ENCODE measurements at places on chromosomes 11 and 22.

DNA sequence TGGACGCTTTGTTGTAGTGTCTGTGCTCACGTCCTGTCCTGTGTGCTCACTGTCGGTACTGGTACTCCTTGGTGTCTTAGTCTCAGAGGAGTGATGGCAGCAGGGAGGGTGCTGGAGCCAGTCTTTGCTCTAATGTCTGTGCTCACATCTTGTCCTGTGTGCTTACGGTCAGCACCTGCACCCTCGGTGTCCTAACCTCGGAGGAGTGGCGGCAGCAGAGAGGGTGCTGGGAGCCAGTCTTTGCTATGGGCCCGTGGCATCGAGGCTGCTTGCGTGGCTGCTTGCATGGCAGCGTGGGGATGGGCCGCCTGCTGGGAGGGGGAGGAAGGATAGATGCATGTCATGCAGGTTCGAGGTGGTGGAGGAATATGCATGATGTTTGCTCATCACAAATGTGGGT is 12.7 kb downstream of the IGHMBP2 start:
- no peak for DNase-seq

DNA sequence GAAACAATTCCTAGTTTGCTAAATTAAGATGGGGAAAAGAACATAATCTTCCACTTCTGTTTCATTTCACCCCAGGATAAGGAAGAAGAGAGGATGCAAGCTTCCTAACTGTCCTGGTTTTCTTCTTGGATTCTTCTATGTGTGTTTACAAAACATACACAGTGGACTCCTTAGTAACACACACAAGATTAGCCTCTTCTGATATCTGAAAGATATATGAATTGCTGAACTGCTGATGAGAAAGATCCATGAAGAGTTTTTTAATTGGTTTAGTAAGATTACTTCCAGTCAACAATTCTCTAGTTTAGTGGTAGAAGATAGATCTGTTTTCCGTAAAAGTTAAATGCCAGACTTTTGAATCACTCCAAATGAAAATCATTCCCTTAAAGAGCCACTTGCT is 86.8 kb downstream of the WT1 start:
- no peak for DNase-seq

DNA sequence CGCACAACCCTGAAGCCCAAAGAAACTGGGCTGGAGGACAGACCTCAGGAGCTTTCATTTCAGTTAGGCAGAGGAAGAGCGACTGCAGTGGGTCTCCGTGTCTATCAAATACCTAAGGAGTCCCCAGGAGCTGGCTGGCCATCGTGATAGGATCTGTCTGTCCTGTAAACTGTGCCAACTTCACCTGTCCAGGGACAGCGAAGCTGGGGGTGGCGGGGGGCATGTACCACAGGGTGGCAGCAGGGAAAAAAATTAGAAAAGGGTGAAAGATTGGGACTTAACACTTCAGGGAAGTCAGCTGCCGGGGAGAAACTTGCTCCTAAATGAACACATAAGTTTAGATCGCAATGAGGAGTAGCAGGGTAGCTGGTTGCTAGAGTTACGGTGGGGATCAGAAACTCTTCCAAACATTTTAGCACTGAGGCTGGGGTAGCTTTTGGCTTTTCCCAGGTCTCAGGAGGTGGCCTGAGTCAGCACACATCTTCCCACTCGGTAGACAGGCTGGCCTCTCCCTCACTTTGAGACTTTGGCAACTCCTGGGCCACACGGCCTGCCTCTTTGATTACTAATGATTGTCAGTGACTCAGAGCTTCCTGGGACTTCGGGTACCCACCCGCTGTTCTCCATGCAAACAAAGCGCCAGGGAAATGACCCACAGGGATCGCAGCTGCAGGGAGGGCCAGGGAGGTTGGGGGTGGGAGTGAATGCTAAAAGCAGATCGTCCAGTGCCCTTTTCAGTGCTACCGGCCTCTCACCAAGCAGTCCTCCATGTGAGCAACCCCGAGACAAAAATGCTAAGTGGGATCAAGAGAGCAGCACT is 2.9 kb upstream of the MTFP1 start:
- DNase-seq, result no peak

GRCh38 chr11:69014084-69014851 is 1.2 kb upstream of the MRGPRF start:
- DNase-seq, result no peak

- DNase-seq, result no peak
Observed at GRCh38 chr11:27212248-27212780, 150.7 kb downstream of the CCDC34 start.

- no peak for DNase-seq
Observed at GRCh38 chr11:1207401-1208143, 15.3 kb upstream of the MUC5B start.

DNA sequence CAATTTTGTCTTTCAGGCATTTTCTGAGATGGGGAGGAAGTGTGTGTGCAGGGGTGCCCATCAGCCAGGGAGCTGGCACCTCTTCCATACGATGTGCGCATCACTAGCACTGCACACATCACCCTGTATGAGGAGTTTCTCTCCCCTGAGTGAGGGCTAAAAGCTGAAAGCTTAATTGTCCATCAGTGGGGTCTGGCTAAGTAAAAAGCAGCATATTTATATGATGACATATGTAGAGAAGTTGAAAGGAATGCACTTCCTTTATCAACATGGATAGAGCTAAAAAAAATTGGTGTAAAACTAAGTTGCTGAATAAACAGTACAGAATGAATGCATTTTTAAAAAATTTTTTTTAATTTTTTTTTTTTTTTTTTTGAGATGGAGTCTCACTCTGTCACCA is 4.0 kb downstream of the VSTM5 start:
- no peak for DNase-seq

- no peak for DNase-seq
Observed at GRCh38 chr22:28444659-28445058, 235.0 kb downstream of the TTC28 start.

GRCh38 chr11:47248304-47248663 is 330 bp downstream of the ACP2 start:
- no peak for DNase-seq

GRCh38 chr11:134030853-134031252 is 38.0 kb upstream of the JAM3 start:
- DNase-seq, result no peak

- no peak for DNase-seq
Observed at GRCh38 chr11:41996533-41996932, 537.1 kb upstream of the LRRC4C start.

DNA sequence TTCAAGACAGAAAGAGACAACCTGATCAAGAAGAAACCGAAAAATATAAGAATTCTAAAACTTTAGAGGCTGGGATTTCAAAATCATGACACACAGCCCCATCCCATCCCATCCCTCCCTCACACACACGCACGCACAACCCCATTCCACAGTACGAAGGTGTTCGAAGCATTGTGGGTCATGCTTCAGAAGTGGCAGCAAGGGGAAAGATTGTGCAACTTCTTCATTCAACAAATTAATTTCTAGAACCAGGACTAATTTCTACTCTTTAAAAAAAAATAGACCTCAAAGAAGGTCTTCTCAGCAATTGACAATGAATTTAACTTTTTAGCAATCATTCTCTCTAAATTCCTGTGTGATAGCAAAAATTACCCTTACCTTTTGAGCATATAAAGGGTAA is 867 bp downstream of the SPA17 start:
- DNase-seq, result no peak

GRCh38 chr11:112318184-112318591 is 57.5 kb upstream of the PLET1 start:
- DNase-seq, result no peak

DNA sequence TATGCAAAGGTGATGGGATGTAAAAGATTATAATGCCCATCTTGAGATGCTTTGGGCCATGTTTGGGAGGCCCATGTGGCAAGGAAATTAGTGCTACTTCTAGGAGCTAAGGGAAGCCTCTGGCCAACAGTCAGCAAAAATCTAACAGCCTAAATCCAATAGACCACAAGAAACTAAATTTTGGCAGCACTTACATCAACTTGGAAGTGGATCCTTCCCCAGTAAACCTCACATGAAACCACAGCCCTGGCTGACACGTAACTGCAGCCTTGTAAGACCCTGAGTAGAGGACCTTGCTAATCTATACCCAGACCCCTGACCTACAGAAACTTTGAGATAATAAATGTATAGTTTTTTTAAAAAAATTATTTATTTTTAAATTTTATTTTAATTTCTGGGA is 13.1 kb upstream of the GRK3 start:
- DNase-seq, result no peak

DNA sequence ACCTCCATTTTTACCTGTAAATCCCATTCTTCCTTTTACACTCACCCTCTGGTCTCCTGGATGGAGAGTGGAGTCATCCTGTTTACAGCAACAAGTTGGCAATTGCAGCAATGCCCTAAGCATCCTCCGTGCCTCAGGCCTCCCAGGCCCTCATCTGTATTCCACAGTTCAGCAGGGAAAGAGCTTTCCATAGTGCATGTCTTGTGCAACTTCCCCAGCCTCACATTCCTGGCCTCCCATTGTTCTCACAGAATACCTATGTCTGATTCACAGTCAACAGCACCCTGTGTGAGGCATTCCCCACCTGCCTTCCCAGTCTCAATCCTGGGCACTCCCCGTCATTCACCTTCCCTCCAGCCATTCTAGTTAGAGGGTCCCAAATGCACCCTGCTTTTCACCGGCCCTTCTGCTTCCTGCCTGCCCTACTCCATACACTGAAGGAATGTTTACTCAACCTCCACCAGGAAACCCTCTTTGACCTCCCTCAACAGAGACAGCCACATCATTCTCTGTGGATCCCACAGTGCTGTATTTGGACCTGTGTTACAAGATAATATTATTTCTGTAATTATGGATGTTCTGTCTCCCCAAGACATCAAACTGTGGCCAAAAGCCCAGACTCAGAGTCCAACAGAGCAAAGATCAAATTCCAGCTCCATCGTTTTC is 405.7 kb downstream of the BUD13 start:
- no peak for DNase-seq

DNA sequence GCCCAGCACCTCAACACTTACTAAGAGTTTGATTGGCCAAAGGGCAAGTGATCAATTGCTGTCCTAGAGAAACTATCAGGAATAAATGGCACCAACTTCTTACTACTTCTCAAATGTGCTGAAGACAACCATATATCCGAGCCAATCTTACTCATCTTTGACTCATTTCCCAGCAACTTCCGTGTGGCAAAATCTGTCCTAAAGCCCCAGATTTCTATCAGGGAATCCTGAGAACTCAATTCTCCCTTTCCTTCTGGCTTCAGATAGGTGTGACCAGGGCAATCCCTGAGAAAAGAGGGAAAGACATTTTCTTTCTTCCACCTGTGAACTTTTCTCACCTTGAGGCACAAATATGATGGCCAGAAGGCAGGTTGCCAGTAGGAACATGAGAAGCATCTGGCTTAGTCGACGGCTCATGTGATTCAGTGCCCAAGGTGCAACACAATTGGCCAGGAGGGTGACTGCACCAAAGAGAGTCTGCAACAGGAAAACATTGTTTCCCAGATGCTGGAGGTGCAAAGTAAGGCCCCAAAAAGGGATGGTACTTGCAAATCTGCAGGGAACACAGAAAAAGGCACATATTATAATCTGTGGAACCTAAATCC is 21.8 kb upstream of the SLC22A24 start:
- DNase-seq, result no peak

DNA sequence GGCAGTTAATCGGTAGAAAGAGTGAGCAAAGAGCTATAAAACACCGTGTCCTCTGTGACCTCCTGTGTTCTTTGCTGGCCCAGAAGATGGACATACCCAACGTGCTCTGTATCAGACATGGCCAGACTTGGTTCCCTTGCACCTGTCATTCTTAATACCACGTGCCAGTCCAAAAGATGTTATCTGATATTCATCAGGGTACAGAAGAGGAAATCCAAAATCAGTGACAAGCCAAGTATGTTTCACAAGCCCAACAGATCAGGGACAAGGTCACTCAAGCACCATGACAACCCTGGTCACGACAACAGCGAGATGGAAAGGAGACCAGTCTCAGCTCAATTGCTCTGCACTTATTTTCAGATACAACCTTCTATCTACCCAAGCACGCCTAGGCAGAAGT is 3.4 kb downstream of the LRP4 start:
- DNase-seq, result no peak

GRCh38 chr22:20545681-20546521 is 38.5 kb downstream of the MED15 start:
- no peak for DNase-seq

DNA sequence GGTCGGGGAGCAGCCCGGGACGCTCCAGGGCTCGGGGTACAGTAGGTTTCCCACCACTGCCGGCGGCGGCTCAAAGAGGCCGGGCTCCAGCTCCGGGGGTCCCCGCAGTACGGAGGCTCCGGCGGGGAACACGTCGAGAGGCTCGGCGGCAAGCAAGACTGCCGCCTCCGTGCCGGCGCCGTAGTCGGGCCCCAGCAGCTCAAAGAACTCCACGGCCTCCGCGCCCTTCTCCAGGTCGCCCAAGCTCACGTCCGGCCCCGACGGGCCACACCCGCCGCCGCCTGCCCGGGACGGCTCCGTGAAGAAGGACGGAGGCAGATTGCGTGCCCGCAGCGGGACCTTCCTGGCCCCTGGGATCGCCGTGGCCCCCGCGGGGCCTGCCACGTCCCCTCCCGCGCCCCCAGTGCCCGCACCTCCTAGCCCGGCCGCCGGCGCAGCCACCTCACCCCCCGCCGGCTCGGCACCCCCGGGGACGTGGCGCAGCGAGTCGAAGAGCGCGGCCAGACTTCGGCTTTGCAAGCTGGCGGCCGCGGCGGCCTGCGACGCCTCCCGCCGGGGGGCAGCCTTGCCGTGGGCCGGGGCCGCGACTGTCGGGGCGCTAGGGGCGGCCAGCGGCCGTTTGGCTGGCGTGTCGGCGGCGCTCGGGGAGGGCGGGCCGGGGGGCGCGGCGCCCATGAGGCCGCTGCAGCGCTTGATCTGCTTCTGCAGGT is 775 bp downstream of the FAM181B start:
- DNase-seq, result no peak

GRCh38 chr11:35404388-35404775 is 15.0 kb downstream of the SLC1A2 start:
- no peak for DNase-seq

- DNase-seq, result no peak
Observed at GRCh38 chr11:72406540-72407527, 27.5 kb downstream of the CLPB start.

DNA sequence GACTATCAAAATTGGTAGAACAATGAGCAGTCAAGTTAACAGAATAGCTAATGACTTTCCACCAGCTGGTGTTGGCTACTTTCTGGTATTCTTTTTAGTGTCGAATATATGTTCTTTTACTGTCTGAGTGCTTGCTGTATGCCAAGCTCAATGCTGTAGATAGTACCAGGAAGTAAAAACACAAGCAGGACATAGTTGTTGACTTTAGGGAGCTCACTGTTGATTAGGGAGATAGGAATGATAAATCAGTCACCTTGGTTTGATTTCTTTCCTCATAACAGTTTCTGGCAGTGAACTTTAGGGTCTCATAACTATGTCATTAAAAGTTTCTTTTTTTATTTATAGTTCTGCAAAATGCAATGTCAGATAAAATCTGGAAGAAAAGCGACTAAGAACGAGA is 9.0 kb downstream of the HMGXB4 start:
- no peak for DNase-seq

DNA sequence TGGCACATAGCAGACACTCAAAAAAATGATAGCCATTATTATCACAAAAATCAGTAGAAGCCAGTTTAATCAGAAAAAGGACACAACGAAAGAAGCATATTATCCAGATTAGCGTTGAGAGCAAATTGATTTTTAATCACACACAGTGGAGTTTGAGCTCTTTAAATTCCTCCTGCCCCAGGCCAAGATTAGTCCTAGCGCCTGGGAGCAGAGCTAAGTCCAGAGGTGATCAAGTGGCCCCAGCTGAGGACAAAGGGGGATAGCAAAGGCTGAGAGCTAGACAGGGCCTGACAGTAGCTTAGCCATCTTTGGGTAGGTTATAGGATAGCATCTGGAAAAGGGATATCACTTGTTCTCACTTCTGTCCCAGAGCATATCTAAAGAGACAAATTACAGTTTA is 133.6 kb downstream of the NXPE2 start:
- no peak for DNase-seq
